ENCODE measurements at places on chromosomes 3 and 15.

DNA sequence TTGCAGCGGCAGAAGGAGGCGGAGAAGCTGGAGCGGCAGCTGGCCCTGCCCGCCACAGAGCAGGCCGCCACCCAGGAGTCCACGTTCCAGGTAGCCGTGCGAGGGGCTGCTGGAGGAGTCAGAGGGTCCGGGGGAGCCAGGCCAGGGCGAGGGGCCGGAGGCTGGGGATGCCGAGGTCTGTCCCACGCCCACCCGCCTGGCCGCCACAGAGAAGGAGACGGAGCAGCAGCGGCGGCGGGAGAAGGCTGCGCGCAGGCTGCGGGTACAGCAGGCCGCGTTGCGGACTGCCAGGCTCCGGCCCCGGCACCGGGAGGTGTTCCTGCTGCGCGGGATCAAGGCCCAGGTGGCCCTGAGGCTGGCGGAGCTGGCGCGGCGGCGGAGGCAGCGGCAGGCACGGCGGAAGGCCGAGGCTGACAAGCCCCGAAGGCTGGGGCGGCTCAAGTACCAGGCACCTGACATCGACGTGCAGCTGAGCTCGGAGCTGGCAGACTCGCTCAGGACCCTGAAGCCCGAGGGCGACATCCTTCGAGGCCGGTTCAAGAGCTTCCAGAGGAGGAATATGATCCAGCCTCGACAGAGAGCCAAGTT, 625.0 kb downstream of the MCTP2 start:
- no peak for DNase-seq

GRCh38 chr3:120101624-120102023, 7.4 kb upstream of the GSK3B start:
- DNase-seq, result no peak

DNA sequence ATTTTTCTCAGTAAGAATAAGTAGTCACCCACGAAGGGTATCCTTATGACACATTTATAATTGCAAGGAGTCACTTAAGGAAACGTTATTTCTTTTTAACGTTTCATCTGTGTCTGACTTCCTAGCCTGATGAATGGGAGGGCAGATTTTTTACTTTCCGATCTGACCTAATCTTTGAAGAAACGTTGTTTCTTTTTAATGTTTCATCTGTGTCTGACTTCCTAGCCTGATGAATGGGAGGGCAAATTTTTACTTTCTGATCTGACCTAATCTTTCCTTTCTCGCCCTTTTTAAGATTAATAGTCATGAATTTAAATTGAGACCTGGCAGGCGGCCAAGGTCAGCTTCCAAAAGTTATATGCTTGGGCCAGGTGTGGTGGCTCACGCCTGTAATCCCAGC, 3.0 kb upstream of the KLHL6 start:
- no peak for DNase-seq

GRCh38 chr3:24451461-24452099, 43.1 kb downstream of the THRB start:
- DNase-seq, result peak; percentile 31

DNA sequence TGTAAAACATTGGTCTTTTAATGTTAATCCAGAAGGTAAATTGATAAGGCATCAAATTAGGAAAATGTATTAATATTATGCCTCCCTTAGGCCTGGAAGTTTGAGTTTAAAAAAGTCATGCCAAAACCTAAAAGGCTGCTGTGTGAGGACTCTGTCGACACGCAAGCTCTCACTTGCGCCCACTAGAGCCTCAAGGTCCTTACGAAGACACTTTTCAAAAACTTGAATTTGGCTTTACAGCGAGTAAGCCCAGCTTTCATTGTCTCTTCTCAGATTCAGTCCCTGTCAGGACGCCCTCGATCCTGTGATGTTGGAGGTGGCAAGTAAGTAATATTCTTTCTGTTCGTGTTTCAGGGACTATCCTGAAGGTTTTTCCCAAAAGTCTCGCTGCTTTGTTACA, 89.7 kb downstream of the CRTC3 start:
- DNase-seq, result no peak

DNA sequence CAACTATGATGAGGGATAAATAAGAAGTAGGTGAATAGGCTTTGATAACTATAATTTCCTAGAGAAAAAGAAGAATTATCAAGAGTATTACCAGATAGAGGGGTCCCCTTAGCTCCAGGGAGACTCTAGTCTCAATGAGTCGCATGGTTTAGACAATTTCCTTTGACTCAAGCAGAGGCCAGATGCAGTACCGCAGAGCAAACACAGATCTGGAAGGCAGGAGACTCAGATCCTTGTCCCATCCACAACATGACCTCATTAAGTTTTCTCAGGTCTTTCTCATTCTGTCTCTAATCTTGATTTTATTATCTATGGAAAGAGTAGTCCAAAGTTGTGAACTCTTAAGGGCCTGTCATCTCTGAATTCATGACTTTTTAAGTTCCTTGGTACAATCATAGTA, 987.9 kb downstream of the NTRK3 start:
- no peak for DNase-seq

DNA sequence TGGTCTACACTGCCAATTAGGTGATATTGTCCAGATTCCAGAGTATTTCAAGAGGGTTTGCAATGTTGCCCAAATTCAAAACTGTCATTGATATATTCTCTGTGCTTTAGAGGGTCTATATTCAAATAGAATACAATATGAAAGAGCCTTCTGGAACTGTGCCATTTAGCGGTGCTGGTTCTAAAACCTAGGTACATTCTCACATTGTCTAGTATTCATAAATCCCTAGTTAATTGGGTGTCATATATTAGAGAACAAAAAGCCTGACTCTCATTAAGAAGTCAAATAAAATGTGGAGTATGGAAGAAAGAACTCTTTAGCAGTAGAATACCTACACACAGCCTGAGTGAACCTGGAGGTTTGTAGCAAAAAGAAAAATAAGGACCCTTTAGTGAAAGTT, 447.9 kb downstream of the CNTN6 start:
- DNase-seq, result no peak

GRCh38 chr3:127959873-127960272, 44.8 kb downstream of the KBTBD12 start:
- DNase-seq, result peak; percentile 54

DNA sequence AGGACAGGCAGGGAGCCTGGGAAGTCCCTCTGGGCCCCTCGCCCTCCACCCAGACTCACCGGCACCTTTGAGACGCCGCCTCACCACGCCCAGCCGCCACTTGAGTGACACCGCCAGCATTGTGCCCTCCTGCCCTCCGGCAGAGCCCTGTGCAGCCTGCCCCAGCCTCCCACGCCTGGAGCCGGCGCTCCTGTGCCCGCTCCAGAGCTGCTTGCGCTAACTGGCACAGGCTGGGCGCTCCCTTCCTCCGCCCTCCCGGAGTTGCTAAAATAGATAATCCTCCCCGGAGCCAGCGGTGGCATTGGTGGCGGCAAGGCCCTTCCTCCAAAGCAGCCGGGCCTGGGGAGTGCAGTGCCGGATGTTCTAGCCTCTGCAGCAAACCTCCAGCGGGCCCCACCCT, 15.7 kb upstream of the GRIP2 start:
- no peak for DNase-seq

DNA sequence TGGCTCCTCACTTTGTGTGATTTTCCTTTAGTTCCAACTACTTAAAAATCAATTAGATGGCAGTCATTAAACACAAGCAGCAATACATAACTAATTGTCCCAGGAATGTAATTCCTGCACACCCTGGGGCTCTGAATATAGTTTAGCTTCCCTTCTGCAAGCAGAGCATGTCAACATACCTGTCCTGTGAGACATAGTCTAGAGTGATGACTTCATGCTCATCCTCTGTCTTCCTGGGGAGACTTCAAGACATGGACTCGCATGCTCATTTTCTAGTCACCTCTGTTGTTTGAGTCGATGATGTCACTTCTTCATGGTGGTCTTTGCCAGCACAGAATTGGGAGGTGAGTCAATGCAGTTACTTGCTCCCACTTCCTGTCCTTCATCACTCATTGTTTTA, 15.7 kb downstream of the C3orf52 start:
- no peak for DNase-seq

DNA sequence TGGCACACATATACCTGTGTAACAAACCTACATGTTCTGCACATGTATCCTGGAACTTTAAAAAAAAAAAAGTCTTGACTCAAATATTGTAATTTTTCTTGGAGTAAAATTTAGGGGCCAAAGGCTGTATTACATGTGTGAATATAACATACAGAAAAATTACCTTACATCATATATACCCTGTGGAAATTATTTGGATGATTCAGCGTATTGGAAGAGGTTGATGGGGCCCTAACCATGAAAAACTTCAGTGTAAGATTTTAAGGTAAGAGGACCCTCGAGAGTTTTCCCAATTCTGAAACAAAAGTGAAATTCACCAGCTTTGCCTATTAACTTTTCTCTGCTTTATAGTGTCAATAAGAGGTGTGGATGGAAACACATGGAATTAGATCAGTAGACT, 56.4 kb downstream of the UBE2E2 start:
- DNase-seq, result no peak

- peak; percentile 46 for DNase-seq
Measured at GRCh38 chr15:67048281-67049279, 16.8 kb upstream of the SMAD3 start.

DNA sequence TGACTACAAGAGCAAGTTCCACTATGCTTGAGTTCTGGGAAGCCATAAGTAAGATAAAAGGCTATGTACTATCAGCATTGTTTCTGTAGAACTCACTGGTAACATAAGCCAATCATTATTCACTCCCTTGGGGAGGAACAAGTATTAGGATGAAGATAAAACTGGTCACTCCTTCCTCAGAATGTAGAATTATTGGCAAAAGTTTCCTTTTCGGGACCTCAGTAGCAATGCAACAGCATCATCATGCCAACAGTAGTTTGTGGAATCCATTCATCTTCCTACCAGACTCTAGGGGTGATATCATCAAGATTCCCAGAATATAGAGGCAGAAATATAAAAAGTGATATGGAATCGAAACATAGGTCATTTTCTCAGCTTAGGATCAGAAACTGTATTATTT, 209.5 kb downstream of the PLOD2 start:
- no peak for DNase-seq

DNA sequence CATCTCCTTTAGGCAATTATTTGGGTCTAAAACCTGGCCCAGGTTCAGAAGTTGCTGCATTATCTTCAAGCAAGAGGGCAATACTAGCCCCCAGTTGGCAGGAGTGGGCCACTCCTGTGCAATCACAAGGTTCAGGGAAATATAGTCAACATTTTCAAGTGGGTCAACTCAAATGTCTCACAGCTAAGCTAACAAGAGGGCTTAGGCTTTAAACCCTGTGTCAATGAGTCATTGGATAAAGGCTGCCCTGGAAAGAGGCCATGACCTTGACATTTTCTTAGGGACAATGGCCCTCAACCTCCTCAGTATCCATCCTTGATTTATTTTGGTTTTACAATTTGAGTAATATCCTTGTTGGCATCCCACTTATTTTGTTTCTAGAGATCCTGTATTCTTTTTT, 73.5 kb upstream of the DCP1A start:
- DNase-seq, result no peak

- no peak for DNase-seq
Measured at GRCh38 chr3:49717959-49718857, 1.3 kb downstream of the AMIGO3 start.

GRCh38 chr3:72829701-72830100, 18.5 kb downstream of the SHQ1 start:
- no peak for DNase-seq

DNA sequence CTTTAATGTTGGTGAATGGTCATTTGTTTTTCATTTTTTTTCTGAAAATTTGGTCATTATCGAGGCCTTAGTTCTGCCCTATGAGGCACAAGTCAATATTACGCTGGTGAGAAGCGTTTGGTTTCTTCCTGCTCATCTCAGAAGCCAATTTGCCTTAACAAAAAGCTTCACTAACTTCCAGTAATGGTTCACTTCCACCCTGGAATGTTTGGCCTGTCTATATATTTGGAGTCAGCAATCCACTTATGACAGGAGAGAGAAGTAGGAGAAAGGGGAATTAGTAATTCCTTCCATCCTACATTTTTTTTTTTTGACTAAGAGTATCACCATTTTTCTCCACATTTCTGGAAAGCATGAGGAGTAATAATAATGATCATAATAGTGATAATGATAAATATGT, 124.4 kb downstream of the DIPK2A start:
- no peak for DNase-seq

DNA sequence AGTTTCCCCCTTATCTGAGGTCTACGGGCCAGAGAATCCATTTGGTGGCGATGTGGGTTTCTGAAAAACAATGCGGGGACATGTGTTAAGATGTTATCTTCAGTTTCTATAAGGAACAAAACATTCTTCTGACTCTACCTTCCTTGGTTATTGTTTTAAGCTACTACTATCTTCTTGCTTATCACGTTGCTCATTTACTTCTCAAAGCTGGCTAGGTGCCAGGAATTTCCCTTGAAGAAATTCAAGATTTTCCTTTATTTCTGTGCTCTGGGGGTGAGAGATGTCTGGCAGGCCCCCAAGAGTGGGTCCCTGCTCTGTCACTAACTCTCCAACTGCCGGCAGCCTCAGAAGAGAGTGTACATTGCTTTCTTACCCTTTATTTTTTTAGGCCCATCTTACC, 119.8 kb downstream of the RYR3 start:
- DNase-seq, result no peak

DNA sequence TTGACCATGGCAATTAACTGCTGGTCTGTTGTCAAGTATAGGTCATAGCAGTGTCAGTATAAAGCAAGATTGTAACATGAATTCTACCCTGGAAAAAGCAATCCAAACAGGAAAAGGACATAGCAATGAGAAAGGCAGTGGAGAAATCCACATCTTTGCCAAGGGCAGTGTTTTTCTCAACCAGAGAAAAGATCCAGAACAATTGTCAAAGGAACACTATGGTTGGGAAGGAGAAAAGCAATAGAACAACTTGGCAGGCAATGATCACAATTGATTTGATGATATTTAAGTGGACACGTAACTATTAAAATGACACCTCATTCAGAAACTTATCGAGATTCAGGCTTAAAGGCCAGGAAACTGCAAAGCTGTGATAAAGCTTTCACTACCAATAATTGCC, 271.1 kb downstream of the DIPK2A start:
- no peak for DNase-seq

DNA sequence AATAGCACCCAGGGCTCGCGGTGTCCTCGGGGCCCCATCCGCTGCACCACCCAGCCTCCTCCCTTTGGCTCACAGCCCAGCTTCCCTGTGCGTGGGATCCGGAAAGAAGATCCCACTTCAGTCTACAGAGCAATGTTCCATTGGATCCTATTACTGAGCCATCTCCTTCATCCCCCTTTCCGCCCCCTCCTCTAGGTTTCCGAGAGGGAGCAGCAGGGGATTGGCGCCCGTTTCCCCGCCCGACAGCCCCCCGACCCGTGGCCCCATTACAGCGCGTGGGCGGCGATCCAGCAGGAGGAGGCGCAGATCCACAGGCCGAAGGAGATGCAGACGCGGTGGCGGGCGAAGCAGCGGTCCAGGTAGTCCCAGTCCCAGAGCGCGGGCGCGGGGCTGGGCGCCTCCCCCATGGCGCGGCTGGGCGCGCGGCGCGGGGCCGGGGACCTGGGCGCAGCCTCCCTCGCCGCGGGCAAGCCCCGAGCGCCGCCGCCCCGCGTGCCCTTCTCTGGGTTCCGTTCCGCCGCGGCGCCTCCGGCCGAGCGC, 340 bp downstream of the TMEM44 start:
- no peak for DNase-seq
